ENCODE measurements at places on chromosomes 16 and 17.

- DNase-seq = no peak
These were observed 18.9 kb upstream of the TFAP4 start for GRCh38 chr16:4291699-4292098.

DNA sequence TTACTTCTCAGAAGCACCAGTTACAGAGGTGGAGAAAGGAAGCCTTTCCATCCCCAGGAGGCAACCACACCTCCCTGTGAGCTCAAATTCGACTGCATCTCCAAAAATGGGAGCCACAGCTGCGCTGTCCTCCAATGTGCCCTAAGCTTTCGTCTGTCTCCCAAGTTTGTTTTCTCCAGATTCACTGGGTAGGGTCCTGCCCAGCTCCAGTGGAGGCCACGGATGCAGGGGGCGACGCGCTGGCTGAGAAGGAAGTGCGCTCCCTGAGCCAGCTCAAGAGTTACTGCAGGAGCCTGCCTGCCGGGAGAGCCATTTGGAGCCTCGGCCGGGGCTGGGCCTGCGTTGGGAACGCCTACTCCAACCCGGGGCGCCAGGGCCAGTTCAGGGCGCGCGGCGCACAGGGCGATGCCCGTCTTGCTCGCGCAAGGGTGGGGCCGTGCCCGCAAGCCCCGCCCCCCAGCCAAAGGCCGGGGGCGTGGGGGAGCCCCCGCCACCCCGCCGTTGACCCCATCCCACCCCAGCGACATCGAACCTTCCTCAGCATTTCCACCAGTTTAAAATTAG, 19.5 kb downstream of the SIAH1 start:
- DNase-seq = peak; percentile 93

DNA sequence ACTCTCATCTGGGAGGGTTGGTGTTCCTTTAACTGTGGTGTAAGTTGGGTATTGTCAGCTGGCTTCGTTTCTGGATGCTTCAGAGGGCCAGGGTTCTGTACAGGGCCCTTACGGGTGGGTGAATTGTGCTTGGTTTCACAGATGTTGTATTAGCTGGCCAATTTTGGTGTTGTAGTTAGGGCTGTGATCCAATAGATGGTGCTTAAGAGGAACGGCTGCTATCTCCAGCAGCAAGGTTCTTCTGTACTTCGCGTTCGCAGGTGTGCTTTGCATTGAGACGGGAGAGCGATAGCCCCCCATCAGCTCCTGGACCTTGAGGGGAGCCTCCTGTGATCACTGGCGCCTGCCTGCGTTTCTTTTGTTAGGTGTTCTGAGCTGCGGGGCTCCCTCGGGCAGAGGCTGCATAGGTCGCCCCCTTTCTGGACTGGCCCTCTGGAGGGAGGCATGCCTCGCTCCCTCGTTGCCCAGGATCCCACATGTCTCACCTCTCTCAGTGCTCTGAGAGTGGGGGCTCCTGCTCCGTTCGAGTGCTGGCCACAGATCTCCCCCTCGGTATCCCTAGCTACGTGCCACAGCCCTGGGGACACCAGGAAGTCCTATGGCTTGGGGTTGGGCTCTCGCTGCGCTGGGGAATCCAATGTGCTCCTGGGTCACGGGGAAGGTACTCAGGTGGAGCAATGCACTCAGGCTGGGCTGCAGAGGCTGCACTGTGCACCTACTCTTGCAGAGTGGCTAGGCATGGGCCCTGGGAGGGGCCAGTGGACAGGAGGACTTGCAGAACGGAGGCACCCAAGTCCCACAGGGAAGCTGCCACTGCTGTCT, 837 bp upstream of the PRDM7 start:
- DNase-seq = no peak

DNA sequence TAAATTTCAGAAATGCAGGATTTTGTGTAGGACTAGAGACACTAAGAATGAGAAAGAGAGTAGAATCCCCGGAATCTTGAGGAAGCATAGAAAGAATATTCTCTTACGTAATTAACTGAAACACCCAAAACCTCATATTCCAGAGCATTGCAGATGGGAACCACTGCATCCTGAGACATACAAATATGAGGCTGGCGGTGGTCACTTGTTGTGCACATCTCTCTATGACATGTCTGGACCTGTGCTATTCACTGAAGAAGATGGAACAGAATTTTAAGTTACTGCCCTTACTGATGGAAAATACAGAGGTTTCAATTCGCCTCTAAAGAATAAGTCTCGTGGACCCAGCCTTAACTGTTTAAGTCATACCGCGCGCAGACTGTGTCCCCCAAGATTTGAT, 806 bp downstream of the RAD51C start:
- DNase-seq = no peak

DNA sequence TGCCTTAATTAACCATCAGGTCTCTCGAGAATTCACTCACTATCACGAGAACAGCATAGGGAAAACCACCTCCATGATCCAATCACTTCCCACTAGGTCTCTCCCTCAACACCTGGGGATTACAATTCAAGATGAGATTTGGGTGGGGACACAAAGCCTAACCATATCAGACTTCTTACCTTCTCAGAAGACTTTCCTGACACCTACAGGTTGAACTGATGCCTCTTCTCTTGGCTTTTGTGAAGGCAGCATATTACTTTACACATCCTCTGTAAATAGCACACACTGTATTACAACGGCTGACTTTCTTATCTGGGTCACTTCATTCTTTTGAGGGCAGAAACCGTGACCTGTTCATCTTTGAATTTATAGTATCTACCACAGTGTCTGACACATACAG, 23.6 kb downstream of the BMERB1 start:
- no peak for DNase-seq

DNA sequence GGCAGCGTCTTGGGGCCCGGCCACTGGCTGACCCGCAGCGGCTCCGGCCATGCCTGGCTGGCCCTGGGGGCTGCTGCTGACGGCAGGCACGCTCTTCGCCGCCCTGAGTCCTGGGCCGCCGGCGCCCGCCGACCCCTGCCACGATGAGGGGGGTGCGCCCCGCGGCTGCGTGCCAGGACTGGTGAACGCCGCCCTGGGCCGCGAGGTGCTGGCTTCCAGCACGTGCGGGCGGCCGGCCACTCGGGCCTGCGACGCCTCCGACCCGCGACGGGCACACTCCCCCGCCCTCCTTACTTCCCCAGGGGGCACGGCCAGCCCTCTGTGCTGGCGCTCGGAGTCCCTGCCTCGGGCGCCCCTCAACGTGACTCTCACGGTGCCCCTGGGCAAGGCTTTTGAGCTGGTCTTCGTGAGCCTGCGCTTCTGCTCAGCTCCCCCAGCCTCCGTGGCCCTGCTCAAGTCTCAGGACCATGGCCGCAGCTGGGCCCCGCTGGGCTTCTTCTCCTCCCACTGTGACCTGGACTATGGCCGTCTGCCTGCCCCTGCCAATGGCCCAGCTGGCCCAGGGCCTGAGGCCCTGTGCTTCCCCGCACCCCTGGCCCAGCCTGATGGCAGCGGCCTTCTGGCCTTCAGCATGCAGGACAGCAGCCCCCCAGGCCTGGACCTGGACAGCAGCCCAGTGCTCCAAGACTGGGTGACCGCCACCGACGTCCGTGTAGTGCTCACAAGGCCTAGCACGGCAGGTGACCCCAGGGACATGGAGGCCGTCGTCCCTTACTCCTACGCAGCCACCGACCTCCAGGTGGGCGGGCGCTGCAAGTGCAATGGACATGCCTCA, 773 bp downstream of the NTN3 start:
- DNase-seq = no peak

DNA sequence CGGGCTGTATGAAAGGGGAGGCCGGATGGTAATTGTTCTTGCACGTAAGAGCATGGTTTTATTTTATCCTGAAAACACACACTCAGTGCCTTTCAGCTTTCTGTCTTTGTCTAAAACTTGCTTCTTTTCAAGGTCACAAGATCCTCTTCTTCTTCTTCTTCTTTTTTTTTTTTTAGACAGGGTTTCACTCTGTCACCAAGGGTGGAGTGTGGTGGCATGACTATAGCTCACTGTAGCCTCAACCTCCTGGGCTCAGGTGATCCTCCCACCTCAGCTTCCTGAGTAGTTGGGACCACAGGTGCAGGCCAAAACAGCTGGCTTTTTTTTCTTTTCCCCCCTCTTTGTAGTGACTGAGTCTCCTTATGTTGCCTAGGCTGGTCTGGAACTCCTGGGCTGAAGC, 15.9 kb upstream of the ZNF629 start:
- DNase-seq = no peak

GRCh38 chr17:34741967-34742366, 162.6 kb downstream of the TMEM132E start:
- DNase-seq = no peak
